ENCODE measurements at places on chromosomes 2 and 18.

GRCh38 chr18:274313-274712, 6.5 kb upstream of the THOC1 start:
- DNase-seq: no peak

- DNase-seq: no peak
Observed at GRCh38 chr2:42961961-42962360, 169.6 kb upstream of the HAAO start.

- DNase-seq: no peak
Observed at GRCh38 chr18:34880403-34880802, 160.8 kb upstream of the MAPRE2 start.

DNA sequence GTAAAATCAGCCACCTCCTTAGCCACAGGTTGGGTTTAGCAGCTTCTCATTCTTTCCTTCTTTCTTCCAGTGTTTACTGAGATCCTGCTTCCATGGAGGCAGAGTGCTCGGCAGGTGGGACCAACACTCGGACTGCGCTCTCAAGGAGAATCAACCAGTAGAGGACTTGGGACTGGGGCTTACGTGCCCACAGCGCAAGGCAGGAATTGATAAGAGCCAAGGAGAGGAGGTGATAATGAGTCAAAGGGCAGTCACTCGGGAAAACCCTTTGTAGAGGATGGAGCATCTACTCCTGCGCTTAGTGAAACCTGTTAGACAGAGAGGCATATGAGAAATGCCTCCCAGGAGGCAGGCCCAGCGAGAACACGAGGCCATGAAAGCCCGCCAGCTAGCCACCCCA, 2.9 kb upstream of the MRO start:
- DNase-seq: no peak

- peak; percentile 39 for DNase-seq
Observed at GRCh38 chr2:117470311-117471095, 344.0 kb upstream of the DDX18 start.

DNA sequence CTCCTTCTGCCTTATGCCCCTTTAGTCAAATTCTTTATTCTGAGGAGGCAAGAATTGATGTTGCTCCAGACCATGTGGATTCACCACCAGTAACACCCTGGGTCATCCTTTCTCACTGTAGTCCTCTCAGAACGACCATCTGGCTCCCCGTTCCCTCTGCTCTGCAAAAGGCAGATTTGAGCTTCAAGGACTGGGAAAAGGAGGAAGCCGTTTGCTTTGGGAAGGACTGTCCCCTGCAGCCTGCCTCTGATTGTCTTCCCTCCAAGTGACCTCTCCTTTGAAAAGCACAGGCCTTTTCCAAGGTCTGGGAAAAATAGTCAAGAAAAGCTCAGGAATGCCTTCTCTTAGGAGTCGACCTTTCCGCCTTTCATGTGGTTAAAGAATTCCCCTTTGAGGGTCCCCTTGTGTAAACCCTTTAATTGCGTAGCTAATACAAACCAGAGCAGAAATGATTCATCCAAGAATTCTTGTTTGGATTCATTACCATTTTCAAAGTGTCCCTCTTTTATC, 130.1 kb upstream of the COPS8 start:
- no peak for DNase-seq

DNA sequence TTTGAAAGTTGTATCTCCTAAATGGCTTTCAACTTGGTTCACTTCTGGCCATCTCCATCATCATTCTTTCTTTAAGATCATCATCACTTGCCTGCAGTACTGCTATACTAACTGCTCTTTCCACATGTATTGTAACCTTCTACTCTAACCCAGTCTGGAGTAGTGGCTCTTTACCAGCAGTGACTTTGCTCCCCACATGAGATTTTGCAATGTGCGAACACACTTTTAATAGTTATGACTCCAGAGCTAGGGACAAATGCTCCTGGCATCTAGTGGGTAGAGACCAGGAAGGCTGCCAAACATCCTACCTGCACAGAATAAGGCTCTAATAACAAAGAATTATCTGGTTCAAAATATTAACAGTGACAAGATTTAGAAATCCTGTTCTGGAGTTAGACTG, 243.8 kb downstream of the XIRP2 start:
- no peak for DNase-seq

- no peak for DNase-seq
Observed at GRCh38 chr2:157751462-157752058, 122.9 kb upstream of the ACVR1C start.

DNA sequence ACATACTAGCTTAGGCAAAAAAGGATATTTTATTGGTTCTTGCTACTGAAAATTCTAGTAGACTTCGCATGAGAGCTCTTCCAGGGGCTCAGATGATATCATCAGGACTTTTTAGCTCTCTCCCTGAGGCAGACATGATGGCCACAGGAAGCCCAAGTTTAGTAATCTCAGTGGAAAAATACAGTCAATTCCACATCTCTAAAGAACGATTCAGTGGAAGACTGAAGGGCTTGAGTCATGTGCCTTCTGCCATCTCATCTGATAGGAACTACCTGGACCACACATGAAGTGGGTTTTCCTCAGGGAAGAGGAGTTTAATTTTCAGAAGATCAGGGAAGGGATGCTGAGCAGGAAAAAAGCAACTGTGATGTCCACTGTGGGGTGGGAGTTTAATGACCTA, 117.3 kb downstream of the TTC27 start:
- no peak for DNase-seq

Measured in A549 (cell line).